Epithelial cell of proximal tubule (primary cell): ENCODE measurements at places on chromosomes 7 and 10. TPM values are rescaled to one million over a fixed set of nuclear protein-coding genes. Genes with fewer than 3 reads are reported as not detected.

DNA sequence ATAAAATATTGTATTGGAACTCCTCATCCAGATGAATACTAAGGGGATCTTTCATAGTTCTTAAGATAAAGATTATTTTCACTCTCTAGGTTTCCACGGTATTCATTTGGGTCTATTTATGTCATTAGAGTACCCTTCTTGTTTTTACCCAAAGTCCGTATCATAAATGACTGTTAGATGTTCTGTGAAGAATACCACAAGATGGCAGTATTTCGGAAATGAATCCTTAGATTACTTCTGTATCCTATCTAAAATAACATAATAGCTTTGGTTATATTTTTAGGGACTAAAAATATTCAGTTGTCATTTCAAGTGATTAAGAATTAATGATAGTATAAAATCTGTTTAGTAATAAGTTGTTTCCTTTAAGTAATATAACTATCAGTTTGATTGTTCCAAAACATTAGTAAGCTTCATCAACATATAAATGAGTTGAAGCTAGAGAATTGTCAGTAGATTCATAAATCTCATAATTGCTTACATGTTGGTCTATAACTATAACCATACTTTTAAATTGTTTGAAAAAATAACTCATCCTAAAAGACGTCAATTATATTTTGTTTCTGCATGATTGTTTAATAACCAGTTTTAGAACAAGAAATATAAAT, 337.5 kb upstream of the KCND2 start:
- peak; percentile 16 for DNase-seq

DNA sequence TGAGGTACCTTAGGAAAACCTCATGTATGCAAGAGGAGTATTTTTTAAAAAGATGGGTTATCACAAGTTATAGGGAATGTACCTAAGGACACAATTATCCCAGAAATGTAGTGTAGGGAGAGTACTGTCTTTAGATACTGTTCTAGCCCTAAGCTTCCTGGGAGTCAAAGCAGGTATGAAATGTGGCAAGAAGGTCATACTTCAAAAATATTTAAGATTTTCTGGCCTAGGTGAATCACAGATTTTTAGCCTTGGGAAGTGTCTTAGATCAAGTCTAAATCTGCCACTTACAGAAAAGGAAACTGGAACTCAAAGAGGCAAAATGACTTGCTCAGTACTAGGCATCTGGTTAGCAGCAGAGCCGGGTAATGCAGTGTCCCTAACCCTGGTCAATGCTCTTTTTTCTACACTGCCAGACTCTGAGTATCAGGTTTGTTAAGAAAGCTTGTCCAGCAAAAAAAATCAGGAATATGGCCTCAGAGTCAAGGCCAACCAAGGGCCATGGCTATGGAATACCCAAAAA, 13.9 kb downstream of the PIK3AP1 start:
- DNase-seq, result no peak

DNA sequence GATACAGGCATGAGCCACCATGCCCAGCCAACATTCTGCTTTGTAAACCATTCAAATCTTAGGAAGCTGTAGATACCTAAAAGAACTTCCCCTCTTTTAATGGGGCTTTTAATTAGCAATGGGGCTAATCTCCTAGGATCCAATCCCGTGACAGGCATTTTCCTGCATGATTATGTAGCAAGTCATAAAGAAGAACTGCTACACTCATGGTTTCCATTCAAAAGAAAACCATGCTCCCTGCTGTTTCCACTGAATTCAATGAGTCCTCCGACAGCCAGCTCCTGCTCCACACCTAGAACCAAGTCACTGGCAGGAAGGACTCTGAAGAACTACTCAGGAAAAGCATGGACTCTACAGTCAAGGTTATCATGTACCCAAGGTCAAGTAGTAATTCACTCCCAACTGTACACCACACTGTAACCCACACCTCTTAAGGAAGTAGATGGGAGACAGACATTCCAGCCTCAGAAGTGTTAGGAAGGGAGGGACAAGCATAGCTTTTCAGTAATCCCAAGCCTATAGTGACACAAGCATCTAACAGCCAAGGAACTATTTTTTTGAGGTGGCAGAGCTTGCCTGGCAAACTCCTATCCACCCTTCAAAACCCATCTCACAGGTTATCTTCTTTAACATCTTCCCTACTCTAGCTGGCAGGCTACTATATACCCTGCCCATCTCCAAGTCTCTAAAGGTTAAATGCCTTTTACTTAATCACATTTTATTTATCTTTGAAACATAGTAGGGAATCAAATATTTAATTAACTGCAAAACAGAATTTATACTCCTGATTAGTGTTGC, 47.5 kb downstream of the CTBP2 start:
- DNase-seq, result no peak

GRCh38 chr7:90988996-90989765, 275.1 kb upstream of the FZD1 start:
- DNase-seq, result no peak

GRCh38 chr10:77919713-77920108, 6.8 kb downstream of the DLG5 start:
- DNase-seq, result no peak

DNA sequence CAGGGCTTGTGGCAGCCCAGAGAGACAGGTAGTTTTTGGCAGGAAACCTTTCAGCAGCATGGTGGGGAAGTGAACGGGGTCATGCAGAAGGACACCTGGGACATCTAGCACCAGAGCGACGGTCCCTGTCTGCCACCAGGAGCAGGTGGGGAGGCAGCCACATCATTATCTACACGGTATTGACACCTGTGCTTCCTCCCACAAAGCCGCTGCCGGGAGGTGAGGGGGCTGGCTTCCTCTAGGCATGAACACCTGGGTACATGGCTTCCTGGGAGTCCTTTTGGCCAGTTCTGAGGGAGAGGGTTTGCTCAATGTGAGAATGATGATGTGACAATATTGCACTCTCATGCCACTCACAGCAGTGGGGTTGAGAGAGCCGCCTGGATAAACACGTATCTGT, 275.2 kb downstream of the ACTR3B start:
- DNase-seq, result no peak

DNA sequence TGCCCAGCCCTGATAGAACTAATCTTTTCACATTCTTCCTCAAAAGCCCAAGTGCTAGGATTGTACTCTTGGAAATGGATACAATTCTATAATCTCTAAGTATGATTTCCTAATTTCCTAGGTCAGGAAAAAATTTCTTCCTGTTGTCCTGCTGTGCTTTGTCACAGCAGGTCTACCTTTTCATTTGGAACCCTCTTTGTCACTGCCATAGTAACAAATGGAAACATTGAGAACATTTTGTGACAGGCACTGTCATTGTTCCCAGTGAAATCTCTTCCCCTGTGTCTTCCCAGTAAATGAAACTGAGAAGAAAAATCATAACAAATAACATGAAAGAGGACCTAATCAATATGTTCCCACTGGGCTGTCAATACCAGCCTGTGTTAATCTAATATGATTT, 150.9 kb upstream of the KAT6B start:
- no peak for DNase-seq

DNA sequence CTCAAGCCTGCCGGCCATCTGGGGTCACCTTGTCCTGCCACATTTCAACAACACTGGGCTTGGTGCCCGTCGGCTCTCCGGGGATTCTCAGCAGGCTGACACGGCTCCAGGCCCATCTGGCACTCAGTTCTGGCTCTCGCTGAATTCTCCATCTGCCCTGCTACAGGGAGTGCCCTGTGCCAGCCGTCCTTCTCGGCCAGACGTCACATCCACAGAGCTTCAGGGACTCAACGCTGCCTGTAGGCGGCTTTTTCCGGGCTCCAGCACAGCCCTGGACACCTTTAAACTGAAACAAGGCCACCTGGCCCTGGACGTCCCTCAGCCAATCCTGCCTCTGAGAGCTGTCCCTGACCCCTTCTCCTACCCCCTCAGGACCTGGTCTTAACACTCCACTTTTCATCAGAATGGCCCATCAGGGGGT, 43.0 kb downstream of the TMEM130 start:
- no peak for DNase-seq

- no peak for DNase-seq
Measured at GRCh38 chr7:11743016-11743415, 89.0 kb downstream of the THSD7A start.

GRCh38 chr7:131211500-131211899, 116.2 kb upstream of the MKLN1 start:
- DNase-seq, result no peak

GRCh38 chr10:98254234-98254974, 13.6 kb downstream of the LOXL4 start:
- DNase-seq, result no peak

- DNase-seq, result no peak
Measured at GRCh38 chr7:151068069-151068773, 8.8 kb downstream of the SLC4A2 start.

DNA sequence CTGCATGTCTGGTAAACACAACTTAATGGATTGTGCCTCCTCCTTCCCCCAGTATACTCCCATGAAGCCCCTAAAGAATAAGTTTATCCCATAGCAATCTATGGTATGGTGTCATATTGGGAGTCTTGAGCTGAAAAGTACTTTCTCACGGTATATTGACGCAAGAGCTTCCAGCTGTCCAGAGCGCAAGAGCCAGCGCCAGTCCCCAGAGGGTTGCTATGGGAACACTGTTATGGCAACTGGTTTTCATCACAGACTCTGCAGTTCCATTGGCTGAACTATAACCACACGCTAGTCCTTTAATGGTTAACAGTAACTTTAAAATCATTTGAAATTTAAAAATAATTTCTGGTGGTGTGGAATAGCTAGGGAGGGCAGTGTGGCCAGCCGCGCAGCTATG, 46.9 kb downstream of the PRPF18 start:
- DNase-seq, result no peak

DNA sequence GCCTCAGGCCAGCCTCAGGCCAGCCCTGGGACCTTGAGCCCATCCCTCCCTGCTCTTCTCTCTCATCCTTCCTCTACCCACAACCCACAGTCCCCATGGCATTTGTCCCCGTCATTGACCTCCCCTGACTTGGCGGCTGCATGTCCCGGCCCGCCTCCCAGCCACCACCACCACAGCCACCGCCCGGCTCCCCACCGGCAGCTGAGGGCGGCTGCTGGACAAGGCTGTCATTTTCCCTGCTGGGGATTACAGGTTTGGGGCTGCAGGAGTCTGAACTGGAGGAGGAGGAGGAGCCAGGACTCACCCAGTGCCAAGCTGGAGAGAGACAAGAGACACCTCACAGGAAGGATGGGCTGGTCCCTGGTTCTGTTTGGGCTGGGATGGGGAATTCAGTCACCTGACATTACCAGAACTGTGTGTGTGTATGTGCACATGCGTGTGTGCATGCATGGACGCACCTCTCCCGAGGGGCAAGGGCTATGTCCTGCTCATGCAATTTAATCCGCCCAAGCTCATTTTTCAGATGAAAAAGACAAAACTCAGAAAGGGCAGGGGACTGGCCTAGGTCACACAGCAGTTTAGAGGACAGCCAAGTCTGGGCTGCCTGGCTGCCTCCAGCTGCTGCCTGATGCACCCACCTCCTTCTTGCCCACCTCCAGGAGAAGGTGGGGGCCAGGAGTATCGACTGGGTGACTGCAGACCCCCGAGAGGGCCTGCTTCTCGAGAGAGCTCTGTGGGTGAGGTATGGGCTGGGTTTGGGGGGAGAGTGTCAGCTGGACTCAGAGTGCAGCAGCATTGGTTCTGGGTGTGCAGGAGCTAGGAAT, 113.1 kb downstream of the ZMIZ1 start:
- DNase-seq, result no peak

DNA sequence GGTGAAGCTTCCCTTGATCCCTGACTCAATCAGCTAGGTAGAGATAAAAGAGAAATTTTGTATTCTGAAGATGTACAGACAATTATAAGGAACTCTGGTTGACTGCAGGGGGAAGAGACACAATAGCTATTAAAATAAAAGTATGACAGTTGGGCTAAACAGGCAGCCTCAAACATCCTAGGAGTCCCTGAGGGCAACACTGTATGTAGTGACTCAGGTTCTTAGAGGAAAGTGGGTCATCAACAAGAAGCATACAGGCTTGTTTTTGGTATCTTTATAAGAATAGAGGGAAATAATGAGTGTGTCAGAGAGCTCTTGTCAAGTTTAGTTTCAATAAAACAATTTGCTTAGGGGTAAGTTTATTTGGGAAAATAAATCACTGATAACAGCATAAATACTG, 150.3 kb downstream of the AUTS2 start:
- DNase-seq, result no peak

GRCh38 chr7:101547022-101547915, 81.8 kb downstream of the MYL10 start:
- no peak for DNase-seq

DNA sequence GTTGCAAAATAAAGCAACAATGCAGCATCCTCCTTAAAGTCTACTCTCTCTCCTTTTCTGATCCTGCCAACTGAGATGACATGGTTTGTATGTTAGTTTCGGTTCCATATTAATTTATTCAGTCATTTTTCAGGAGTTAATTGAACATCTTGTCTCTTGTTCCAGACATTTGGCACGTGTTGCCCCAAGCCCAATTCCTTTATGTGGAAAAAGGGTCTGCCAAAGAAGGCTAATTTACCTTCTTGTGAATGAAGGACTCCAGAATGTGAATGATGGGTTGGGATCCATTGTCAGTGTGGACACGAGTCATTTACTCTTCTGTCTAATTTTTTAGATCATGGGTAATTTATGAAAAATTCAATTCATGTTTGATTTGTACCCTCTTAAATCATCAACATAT, 350.9 kb upstream of the LRGUK start:
- DNase-seq, result no peak

DNA sequence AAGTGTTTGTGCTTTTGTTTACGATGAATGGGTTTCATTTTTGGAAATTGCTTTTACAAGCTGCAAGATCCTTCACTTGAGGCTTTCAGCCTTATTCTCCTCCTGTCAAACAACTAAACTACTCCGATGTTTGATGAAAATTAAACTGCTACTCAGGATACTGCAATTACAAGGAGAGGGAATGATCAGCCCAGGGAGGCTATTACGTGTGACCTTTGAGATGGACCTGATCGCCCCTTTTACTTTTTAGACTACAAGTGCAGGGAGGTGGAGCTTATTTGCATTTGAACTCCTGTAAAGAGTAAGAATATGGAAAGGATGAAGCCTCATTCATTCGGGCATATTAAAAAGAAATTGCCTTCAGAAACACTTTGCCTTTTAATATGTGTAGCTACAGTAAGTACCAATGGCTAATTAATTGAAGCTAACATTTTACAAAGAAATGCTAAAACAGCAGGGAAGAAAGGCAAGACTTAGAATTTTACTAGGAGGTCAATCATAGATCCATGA, 219.1 kb downstream of the PHTF2 start:
- no peak for DNase-seq

Gene IDI2
- not detected in 2 replicates for total RNA-seq

Gene PITX3
- 0.65 and 2.7 TPM in 2 replicates for total RNA-seq

Gene CALHM2
- 4.6 and 4.7 TPM in 2 replicates for total RNA-seq

Gene RARRES2
- total RNA-seq, result 6.1 and 9.1 TPM in 2 replicates

Gene SUFU
- total RNA-seq, result 4.4 and 6.2 TPM in 2 replicates
